ENCODE measurements at places on chromosomes 4 and X.

DNA sequence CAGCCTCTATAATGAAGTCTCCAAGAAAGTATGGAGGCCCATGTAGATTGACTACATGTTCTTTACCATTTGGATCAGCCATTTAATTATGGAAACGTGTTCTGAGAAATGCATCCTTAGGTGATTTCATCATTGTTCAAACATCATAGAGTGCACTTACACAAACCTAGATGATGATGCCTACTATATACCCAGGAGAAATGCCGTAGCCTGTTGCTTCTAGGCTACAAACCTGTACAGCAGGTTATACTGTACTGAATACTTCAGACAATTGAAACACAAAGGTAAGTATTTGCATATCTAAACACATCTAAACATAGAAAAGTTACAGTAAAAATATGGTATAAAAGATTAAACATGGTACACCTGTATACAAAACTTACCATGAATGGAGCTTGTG lies 186.5 kb upstream of the FSTL5 start:
- DNase-seq = no peak

DNA sequence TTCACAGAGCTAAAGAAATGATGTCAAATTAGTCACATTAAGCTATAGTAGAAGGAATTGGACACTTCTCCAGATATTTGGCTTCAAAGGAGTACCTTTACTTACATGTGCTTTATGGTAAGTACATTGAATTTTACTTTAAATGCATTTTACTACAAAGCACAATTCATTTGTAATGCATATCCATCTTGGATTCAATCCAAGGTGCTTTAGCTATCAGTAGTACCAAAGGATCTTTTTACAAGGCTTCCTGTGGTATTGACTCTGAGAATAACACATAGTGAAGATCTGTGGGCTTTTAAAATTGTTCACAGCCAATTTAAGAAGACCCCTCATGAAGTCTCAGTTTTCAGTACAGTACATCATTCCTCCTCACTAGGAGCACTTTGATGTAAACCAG lies 13.2 kb downstream of the THAP6 start:
- DNase-seq = no peak

GRCh38 chr4:156971676-156972378 lies at the start of gene PDGFC:
Gene PDGFC, minus strand, starts transcription at chr4:156971799. Its CDS starts 896 bp downstream, at chr4:156970903.
- DNase-seq = no peak

DNA sequence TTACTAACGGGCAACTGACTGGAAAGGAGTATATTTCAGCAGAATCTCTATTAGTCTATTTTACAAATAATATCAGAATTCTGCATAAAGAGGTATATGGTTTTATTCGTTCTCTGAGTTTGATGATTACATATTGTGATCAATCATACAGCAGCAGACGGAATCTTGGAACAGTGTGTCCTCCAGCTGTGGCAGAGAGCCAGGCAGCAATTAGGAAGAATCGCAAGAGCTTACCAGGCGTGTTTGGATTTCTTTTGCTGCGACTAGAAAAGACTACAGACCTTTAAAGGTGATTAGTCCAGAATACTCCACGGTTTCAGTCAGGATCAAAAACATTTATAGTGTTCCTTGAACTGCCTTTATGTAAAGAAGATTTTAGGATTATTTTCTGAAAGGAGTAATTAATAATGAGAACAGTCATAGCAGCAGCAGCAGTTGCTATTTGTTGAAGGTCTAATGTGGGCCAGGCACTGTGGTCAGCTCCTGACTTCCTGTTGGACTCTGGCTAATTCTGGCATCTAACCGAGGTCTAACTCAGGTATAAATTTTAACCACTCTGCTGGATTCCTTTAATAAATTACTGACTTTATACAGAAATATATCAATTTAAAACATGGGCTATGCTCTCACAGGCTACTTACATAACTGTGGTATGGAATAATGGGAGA lies 225.3 kb upstream of the CXorf66 start:
- DNase-seq = no peak

- DNase-seq = no peak
These were observed 10.6 kb upstream of the SLC2A9 start for GRCh38 chr4:10031668-10032590.

DNA sequence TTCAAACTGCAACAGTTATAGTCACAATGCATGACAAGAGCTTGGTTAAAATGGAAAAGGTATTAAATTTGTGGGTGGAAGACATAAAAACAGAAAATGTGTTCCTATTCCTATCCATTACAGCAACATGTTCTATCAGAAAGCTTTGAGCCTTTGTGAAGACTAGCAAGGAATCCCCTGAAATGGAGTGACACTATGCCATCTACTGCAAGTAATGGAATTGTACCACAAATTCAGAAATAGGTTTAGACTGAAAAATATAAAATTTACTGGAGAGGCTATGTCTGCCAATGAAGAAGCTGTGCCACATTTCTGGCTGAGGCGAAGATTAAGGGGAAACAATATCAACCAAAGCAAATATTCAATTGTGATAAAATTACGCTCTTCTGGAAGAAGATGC lies 247.9 kb downstream of the ADAM29 start:
- DNase-seq = no peak

DNA sequence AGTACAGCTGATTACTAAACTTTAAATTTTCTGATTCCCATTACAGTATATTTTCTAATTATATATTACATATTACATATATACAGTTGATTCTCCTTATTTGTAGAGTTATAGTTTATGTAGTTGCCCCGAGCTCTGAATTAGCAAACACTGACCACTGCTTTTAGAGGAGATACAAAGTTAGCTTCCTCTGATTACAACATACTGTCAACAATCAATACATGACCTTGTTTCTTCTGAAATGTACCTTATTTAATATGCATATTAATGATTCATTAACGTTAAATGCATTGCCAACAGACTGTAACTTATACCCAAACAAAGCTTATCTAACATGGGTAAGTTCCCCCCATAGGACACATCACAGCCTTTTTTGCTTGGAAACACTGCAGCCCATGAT lies 81.5 kb downstream of the ATP10D start:
- DNase-seq = no peak

DNA sequence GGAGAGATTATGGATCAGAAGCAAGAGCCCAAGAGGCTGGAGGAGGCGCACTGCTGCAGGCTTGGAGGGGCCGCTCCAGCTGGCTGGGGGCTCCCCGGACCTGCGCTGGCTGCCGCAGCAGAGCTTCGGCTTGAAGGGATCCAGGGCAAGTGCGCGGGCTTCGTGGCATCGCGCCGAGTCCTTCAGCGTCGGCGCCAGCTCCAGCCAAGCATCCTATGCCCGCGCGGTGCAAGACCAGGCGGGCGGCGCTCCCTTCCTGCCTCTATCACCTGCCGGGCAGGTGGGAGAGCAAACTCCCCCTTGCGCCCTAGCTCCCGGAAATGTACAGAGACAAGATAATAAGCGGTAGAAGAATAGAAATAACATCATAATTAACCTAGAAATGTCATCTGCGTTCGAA lies 10.5 kb upstream of the UCP1 start:
- no peak for DNase-seq

DNA sequence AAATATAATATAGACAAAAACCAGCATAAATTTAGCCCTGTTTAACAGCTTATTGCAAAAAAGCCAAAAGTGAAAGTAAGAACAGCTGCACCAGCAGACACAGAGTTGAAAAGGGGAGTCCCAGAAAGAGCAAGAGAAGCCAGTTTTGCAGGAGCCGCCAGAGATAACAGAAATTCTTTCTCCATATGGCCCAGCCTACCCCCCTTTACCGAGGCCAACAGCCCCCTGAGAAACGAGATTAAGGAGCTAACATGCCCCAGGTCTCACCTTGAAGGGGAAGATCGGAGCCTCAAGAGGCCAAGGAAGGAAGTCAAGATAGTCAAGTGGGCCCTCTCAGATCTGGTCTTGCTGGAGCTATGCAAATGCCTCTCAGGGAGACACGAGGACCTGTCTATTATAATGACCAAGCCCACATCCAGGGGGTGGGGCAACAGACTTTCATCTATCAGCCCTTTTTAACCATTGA lies 4.8 kb downstream of the ACOX3 start:
- peak; percentile 62 for DNase-seq

DNA sequence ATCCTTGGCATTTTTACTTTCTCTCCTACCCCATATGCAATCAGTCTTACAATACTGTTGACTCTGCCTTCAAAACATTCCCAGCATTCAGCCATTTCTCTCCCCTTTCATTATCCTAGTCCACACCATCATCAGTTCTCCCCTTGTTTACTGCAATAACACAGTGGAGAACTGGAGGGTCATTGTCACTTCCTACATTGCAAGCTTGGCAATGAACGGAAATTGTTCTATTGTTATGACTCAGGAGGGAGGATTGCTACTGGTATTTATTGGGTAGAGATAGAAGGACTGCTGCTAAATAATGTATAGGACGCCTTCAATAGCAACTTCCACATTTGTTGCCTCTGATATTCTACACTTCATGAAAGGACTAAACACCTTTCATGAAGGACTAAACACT lies 231.8 kb downstream of the BANK1 start:
- DNase-seq = no peak

DNA sequence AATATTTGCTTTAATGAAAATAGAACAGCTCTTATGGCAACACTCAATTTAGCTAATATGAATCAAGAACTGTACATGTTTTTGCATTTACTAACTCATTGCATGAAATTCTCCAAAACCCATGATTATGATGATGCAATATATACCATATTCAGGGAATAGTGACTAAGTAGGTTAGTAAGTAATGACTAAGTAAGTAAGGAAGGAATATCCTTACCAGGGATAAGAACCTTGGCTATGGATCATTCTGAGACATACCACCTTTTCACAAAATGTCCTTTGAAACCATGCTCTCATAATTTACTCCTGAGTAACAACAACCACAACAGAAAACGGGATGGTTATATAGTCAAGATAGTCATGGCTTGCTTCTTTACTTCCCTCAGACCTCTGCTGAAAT lies 1513.0 kb downstream of the STIM2 start:
- no peak for DNase-seq

- no peak for DNase-seq
These were observed 756.3 kb downstream of the STPG2 start for GRCh38 chr4:97386969-97387368.

DNA sequence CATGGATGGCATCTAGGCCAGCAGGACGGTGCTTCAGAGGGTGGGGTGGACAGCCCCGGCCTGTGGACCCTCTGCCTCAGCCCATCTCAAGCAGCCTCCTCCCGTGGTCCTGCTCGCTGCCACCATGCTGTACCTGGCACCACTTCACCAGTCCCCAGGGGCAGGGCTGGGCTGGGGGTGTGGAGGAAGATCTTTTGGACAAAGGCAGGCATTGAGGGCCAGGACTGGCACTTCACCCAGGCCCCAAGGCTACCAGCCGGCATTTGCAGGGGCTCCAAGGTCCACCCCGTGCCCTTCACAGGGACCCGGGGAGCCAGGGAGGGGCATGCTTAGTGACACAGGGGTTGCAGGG lies 713 bp downstream of the PLXNB3 start:
- DNase-seq = no peak

GRCh38 chr4:39044956-39045826 lies 13.0 kb upstream of the TMEM156 start:
- DNase-seq = no peak

- DNase-seq = no peak
These were observed 7.2 kb downstream of the TIMM17B start for GRCh38 chrX:48890296-48890925.

DNA sequence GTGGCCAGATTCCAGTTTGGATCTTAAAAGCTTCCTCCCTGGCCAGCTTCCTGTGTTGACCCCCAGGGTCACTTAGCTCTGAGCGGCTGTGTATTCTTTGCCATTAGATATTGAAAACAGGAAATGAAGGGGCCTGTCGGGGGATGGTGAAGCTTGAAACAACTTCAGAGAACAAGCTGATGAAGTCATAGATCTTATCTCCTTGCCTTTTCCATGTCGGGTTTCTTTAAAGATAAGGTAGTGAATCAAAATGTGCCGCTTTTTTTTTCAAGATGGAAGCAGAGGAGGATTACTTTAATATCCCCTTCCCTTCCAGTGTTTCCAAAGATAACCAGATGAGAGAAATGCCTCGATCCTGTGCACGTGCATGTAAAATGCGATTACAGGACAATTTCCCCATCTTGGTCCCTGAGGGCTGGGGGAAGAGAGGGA lies 508.5 kb downstream of the MID1IP1 start:
- peak; percentile 56 for DNase-seq

DNA sequence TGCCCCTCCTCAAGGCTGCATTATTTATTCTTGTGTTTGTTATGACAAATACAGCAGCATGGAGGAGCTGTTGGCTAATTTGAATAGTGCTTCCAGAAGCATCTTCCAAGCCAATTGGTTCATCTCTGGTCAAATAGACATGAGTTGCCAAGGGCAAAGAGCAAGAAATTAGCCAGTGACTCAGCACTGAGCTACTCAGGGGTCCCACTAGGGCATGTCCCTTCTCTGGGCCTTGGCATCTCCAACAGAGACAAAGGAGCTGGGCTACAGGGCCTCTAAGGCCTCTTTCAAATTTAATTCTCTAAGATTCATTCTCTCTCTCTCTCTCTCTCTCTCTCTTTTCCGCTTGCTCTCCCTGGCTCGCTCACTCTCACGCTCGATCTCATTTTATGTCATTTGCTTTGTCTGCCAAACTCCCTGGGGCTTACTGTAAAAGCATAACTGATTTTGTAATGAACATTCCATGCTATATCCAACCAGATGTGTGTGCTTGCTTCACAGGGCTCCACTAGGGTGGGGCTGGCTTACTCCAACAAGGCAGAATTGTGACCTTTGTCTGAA lies 86.7 kb upstream of the MAGEA4 start:
- DNase-seq = no peak

DNA sequence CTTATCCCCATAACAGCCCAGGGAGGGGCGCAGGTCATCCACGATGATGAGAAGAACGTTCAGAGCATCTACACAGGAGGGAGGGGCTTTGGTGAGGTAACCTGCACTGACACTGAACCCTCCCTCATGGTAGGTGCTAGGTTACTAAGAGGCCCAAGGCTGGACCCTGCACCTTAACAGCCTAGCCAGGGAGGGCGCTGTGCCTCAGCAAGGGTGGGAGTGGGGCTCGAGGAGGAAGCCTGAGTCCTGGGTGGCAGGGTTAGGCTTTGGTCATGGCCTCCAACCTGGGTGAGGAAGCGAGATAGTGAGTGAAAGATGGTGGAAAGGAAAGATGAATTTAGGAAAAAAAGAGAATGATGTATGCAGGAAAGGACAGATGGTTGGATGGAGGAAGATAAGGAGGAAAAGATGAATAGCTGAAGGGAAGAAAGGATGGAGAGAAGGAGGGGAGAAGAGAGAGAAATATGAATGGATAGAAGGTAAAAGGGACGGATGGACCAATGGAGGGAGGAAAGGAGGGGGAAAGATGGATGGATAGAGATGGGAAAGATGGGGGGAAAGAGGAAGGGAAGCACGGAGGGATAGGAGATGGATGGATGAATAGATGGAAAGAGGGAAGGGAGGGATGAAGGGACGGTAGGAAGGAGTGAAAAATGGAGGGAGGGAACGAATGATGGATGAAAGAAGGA lies 736 bp downstream of the IDS start:
- peak; percentile 89 for DNase-seq

- DNase-seq = no peak
These were observed 14.4 kb upstream of the CC2D2A start for GRCh38 chr4:15455290-15455689.

DNA sequence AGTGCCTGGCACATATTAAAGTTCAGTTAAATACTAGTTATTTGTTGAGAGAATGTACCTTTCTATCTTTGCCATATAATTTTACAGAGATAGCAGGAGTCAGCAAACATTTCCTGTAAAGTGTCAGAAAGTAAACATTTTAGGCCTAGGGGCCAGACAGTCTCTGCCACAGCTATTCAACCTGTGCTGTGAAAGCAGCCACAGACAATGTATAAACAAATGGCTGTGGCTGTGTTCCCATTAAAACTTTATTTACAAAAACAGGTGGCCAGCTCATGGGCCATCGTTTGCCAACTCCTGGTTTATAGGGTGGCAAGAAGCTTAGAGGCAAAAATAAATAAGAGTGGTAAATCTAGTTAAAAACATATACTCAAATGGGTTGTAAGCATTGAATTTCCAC lies 34.0 kb upstream of the BRS3 start:
- DNase-seq = no peak

All from activated CD8-positive, alpha-beta memory T cell treated with anti-CD3 and anti-CD28 coated beads, Interleukin-2, amount 10 ng/mL, durations not matched to agents 7 days and 5 days (primary cell).